ENCODE measurements at places on chromosomes 2 and 18. TPM values are rescaled to one million over a fixed set of nuclear protein-coding genes. Genes with fewer than 3 reads are reported as not detected.

DNA sequence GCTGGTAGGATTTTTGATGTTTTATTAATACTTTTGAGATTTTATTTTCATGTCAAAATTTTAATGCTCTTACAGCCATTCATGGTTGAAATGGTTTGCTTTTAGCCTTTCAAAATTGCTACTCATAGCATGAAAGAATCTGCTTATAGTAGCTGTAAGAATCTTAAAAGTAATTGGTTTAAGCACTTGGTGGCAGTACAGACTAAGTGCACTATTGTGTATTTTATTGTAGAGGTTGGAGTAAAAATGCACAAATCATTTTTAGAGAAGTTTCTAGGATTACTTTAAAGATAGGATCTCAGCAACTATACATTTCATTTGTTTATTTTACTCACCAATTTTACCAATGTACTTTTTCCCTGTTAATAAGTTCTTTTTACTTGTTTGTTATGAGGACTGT, 205.8 kb downstream of the SPAG16 start:
- no peaks in the 10 kb centered on the region for H3K27me3 ChIP-seq
- H3K27ac ChIP-seq = no peak overlapping the region
- no peak for DNase-seq
- H3K4me3 ChIP-seq = no peak overlapping the region
- H3K36me3 ChIP-seq = no peaks in the 10 kb centered on the region

DNA sequence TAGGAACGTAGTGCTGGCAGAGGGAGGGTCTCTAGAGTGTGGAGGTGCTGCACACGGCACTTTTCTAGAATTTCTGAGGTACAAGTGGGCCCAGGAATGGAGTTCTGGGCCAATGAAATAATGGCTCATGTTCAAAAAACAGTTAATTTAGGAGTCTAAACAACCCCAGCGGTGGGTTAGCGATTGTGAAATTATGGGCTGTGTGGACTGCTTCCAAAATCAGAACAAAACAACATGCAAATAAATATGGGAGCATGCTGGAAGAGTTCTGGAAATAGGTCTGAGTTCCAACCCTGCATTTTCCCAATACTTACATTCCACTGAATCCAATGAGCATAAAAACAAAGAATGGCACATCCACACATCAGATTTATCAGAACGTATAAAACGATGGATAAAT, 317.6 kb downstream of the AFF3 start:
- H3K4me1 ChIP-seq = no peaks in the 10 kb centered on the region

DNA sequence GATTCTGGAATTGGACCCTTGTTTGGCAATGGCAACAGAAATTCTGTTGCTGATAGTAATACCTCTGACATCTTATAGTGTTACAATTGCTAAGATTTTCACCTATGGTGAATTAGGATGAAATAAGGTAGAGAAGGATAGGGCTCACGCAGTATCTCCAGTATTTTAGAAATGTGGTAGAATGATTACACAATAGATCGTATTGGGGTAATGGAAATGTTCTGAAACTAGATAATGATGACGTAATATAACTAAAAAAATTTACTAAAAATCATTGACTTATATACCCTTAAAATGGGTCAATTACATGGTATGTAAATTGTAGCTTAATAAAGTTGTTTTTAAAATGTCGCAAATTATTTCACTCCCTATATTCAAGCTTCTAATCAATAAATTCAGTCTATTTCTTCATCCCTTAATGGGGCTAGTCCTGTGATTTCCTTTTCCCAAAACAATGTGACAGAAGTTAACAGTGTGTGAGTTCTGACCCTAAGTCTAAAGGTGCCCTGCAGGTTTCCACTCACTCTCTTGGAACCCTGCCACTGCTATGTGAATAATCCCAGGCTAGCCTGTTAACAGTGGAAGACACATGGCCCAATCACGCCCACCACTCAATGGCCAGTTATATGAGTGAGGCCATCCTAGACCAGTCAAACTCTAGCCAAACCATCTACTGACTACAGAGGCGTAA, 31.2 kb downstream of the USP37 start:
- H3K27ac ChIP-seq = no peak overlapping the region
- H3K27me3 ChIP-seq = no peaks in the 10 kb centered on the region
- H3K36me3 ChIP-seq = peaks cover 67% of the 10 kb centered on the region
- DNase-seq = no peak

DNA sequence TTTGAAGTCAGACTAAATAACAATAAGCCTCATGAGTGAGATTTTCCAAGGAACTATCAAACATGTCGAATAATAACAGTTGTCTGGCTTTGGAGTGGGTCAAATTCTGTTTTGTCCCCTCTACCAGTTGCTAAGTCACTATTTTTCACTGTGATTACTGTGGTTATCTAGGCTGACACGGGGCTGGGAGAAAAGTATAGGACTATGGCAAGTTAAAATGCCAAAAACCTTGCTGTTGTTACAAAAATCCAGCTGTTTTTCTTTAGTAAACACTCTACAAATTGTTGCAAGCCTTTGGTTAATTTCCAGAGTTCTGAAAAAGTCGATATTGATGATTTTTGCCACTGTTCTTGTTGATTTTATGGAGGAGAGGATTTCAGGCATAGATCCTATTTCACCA, 1.5 kb downstream of the CFAP210 start:
- peaks cover 5% of the 10 kb centered on the region for H3K4me1 ChIP-seq
- H3K27ac ChIP-seq = no peak overlapping the region
- H3K36me3 ChIP-seq = no peaks in the 10 kb centered on the region
- no peaks in the 10 kb centered on the region for H3K27me3 ChIP-seq

DNA sequence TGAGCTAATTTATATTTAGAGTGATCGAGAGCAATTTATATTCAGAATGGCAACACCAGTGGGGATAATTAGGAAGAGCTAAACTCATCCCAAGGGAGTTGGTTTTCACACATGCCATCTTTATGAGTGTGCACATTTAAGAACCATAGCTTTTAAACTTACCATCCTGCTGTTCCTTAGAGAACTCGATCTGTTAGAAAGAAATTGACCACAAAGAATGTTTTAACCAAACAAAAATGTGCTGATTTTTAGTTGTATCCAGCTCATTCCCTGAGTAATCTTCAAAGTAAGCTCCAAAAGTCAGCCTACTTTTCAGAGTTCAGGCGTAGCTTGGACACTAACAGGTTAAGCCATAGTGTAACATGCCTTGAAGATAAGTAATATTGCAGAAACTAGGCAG, 12.6 kb downstream of the MYL1 start:
- H3K27ac ChIP-seq = no peak overlapping the region
- H3K4me3 ChIP-seq = no peak overlapping the region
- H3K36me3 ChIP-seq = no peaks in the 10 kb centered on the region

GRCh38 chr2:181658444-181658843, 1.5 kb upstream of the CERKL start:
- no peak for DNase-seq
- H3K27ac ChIP-seq = no peak overlapping the region
- H3K27me3 ChIP-seq = peaks cover 40% of the 10 kb centered on the region
- peaks cover 18% of the 10 kb centered on the region for H3K4me1 ChIP-seq
- no peak overlapping the region for H3K4me3 ChIP-seq
- H3K36me3 ChIP-seq = no peaks in the 10 kb centered on the region

DNA sequence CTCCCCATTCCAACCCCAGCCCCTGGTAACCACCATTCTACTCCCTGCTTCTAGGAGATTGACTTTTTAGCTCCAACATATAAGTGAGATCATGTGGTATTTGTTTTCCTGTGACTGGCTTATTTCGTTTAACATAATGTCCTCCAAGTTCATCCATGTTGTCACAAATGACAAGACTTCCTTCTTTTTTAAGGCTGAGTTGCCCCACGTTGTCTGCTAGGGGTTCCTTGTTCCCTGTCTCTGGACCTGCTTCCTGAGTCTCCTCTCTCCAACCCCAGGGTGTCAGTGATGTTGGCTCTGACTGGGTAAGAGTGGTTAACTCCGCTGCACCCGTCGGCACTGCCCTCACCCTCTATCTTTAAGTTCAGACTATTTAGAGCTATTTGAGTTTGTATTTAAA, 175.2 kb downstream of the SH3RF3 start:
- no peak for DNase-seq
- H3K36me3 ChIP-seq = no peaks in the 10 kb centered on the region
- no peak overlapping the region for H3K27ac ChIP-seq
- no peak overlapping the region for H3K4me3 ChIP-seq

DNA sequence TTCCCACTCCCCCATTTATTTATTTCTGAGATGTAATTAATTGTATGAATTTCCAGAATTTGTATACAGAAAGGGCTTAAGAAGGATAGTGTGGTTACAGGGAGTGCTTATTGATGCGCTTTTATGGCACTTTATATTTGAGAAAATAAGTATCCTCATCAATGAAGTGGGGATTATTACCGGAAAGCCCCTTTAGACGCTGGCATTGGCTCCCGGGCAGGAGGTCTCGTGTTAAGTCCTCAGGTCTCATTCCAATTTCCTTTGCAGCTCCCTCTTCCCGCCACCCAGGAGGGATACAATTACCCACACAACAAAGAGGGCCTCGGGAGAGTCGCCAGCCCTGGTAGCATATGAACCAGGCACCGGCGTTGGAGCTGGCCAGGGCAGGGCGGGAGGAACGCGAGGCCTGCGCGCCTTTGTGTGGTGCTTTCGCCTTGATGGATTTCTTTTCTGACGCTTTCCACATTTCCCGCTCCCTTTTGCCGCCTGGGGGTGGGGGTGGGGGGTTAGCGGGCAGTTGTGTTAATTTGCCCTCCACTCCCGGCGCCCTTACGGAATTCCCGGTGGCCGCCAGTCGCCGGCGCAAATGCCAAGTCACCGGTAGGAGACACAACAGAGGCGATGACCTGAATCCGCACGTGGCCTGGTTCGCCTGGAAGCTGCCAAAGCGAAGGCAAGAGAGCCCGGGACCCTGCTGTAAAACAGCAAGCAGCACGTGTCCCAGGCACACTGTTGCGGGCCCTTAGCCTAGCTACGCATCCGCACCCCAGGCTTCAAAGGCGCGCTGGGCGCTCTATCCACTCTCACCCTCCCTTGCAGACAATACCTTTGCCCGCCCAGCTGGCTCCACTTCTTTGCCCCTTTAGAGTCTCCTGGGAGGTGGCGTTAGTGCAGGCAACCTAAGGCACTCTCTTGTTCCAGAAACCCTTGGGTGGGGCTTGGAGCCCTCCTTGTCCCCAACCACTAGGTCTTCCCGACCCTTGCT, 3.3 kb downstream of the GAD1 start:
- H3K27me3 ChIP-seq = peaks cover 98% of the 10 kb centered on the region
- H3K4me3 ChIP-seq = peak overlapping the region; percentile 29
- no peak overlapping the region for H3K27ac ChIP-seq
- no peak for DNase-seq
- peaks cover 69% of the 10 kb centered on the region for H3K4me1 ChIP-seq

DNA sequence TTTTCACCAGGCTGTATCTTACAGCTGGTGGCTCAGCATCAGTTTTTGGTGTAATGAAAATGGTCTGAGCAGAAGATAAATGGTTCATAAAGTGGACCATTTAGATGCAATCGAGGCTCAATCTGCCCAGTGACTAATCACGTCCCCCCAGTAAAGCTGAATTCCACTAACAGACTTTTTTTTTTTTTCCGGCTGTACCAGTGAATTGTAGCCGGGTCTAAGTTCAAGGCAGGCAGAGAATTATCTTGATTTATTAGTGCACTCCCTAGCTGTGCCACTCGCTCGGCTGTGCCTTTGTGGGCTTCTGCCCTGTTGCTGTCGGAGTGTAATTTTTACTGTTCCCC, 215.1 kb upstream of the POU3F3 start:
- H3K27ac ChIP-seq = no peak overlapping the region
- no peaks in the 10 kb centered on the region for H3K36me3 ChIP-seq
- DNase-seq = no peak
- H3K4me1 ChIP-seq = no peaks in the 10 kb centered on the region

GRCh38 chr18:79439628-79440023, 43.9 kb downstream of the NFATC1 start:
- no peaks in the 10 kb centered on the region for H3K36me3 ChIP-seq
- DNase-seq = no peak
- H3K4me3 ChIP-seq = no peak overlapping the region

GRCh38 chr2:145085612-145086011, 565.7 kb upstream of the ZEB2 start:
- H3K27me3 ChIP-seq = no peaks in the 10 kb centered on the region
- H3K4me3 ChIP-seq = no peak overlapping the region
- H3K27ac ChIP-seq = no peak overlapping the region
- H3K36me3 ChIP-seq = no peaks in the 10 kb centered on the region
- H3K4me1 ChIP-seq = no peaks in the 10 kb centered on the region

- peak overlapping the region; percentile 63 for H3K4me3 ChIP-seq
- peaks cover 47% of the 10 kb centered on the region for H3K4me1 ChIP-seq
- H3K27me3 ChIP-seq = no peaks in the 10 kb centered on the region
- H3K36me3 ChIP-seq = no peaks in the 10 kb centered on the region
- H3K27ac ChIP-seq = peak overlapping the region; percentile 92
These were observed 465 bp upstream of the PLEKHA3 start for GRCh38 chr2:178479758-178480226.

The FECH gene
- total RNA-seq = 20.0 TPM

The GALNT14 gene
- 0.81 TPM for total RNA-seq

The GPAT2 gene
- 3.2 TPM for total RNA-seq

The CYBRD1 gene
- 313 TPM for total RNA-seq

The ORC4 gene
- 38.2 TPM for total RNA-seq

The DUSP19 gene
- total RNA-seq = 3.0 TPM

The SERPINB12 gene
- not detected for total RNA-seq

The BOD1L2 gene
- not detected for total RNA-seq
